Foreskin keratinocyte (primary cell): ENCODE measurements at places on chromosomes 12 and 14. TPM values are rescaled to one million over a fixed set of nuclear protein-coding genes. Genes with fewer than 3 reads are reported as not detected.

The GZMB gene
- not detected in 2 replicates for total RNA-seq

The RFX4 gene
- not detected in 2 replicates for total RNA-seq

The KCNC2 gene
- not detected in 2 replicates for total RNA-seq

The RNF212B gene
- not detected in 2 replicates for total RNA-seq

The RHEBL1 gene
- total RNA-seq: 4.8 and 5.9 TPM in 2 replicates

The MYG1 gene
- total RNA-seq: 65.7 and 66.0 TPM in 2 replicates

The ZDHHC17 gene
- 14.4 and 16.4 TPM in 2 replicates for total RNA-seq

The ESPL1 gene
- 15.0 and 18.7 TPM in 2 replicates for total RNA-seq

The NDRG2 gene
- 8.1 and 8.7 TPM in 2 replicates for total RNA-seq

The BICDL1 gene
- total RNA-seq: 6.4 and 7.0 TPM in 2 replicates

The TAS2R8 gene
- not detected in 2 replicates for total RNA-seq

The RAD9B gene
- total RNA-seq: 0.14 TPM in 2 replicates

The EML1 gene
- 3.7 and 7.4 TPM in 2 replicates for total RNA-seq

The MAP4K5 gene
- total RNA-seq: 35.8 and 38.9 TPM in 2 replicates

The NELL2 gene
- total RNA-seq: 0.07 TPM in 1 of 2 replicates, not detected in the other

The BHLHE41 gene
- 0.03 and 0.14 TPM in 2 replicates for total RNA-seq

The VRTN gene
- not detected in 2 replicates for total RNA-seq

The LRRK2 gene
- 0.32 and 0.58 TPM in 2 replicates for total RNA-seq

The STON2 gene
- total RNA-seq: 119 and 228 TPM in 2 replicates

The CEBPE gene
- total RNA-seq: not detected in 2 replicates

The RAB2B gene
- 12.6 TPM in 2 replicates for total RNA-seq

The ITPR2 gene
- total RNA-seq: 9.1 and 10.5 TPM in 2 replicates

The LRRIQ1 gene
- total RNA-seq: 0.60 and 1.0 TPM in 2 replicates

The HNRNPC gene
- 736 and 756 TPM in 2 replicates for total RNA-seq

The DCAF11 gene
- total RNA-seq: 29.5 and 32.3 TPM in 2 replicates

The COX14 gene
- total RNA-seq: 42.7 and 44.0 TPM in 2 replicates

The GSC gene
- total RNA-seq: not detected in 2 replicates

The PTPN21 gene
- total RNA-seq: 10.8 and 10.9 TPM in 2 replicates
